Retina (tissue), 1 donor: ENCODE measurements at places on chromosomes 3 and 15.

DNA sequence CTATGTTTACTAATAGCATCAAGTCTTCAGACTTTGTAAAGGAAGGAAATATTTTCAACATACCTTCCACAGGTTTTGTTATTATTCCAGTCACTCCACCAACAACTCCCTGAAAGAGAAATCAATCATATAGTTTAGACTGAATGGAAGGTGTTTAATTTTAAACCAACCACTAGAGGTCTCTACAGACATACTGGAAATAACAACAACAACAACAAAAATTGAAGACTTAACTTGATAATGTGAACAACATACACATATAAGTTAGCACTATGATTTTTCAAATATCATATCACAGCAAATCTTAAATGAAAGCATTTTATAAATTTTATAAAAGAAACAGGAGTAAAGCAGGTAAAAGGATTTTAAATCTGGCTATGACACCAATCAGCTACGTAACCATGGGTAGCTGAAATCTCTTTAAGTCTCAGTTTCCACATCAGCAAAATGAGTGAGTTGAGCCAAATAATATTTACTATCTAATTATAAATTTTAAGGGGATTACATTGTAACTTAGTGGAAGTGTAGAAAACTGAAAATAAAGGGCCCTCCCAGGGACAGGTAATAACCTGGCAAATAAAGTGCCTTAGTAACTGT is 188.2 kb downstream of the VPS13C start:
- DNase-seq, result no peak

DNA sequence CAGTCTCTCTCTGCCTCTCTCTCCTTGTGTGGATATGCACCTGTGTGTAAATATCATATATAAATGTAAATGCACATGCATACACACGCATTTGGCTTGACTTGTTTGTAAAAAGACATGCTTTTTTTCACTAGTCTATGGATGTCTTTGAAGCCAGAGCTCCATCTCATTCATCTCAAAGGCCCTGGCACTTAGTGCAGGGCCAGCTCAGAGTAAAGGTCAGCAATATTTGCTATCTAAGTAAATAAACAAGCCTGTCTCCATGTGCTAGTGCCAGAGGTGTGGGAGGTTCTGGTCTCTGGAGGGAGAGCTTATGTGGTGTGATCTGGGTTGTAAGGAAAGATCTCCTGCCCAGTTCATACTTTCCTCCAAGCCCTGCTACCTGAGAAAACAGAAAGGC is 5.6 kb downstream of the CLSTN2 start:
- no peak for DNase-seq

GRCh38 chr15:90638963-90639362 is 78.2 kb upstream of the BLM start:
- DNase-seq, result no peak

- DNase-seq, result no peak
Measured at GRCh38 chr3:170741756-170742529, 128.1 kb downstream of the RPL22L1 start.

- no peak for DNase-seq
Measured at GRCh38 chr3:53129344-53129743, 891 bp downstream of the RFT1 start.

GRCh38 chr3:11480663-11481298 is 162.9 kb downstream of the VGLL4 start:
- no peak for DNase-seq

DNA sequence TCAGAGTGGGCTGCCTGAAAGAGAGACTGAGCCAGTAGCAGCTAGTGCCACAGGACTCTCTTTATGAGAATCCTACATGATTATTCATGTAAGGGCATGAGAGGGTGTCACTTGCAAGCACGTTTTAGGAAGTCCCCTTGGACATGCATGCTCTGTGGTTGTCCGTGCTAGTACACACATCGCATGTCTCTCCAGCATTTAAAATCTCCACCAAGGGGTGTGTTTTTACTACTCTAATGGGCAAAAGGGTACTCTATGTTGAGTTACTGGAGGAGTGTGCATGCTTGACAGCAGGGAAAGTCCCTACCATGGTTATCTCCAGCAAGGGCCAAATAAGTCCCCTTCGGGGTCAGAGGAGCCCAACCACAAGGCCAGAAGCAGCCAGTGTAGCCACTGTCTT is 70.7 kb downstream of the DCLK3 start:
- DNase-seq, result no peak

- DNase-seq, result peak; percentile 17
Measured at GRCh38 chr3:117059067-117059955, 349.7 kb downstream of the TUSC7 start.

- no peak for DNase-seq
Measured at GRCh38 chr3:58044691-58045483, 36.7 kb downstream of the FLNB start.

DNA sequence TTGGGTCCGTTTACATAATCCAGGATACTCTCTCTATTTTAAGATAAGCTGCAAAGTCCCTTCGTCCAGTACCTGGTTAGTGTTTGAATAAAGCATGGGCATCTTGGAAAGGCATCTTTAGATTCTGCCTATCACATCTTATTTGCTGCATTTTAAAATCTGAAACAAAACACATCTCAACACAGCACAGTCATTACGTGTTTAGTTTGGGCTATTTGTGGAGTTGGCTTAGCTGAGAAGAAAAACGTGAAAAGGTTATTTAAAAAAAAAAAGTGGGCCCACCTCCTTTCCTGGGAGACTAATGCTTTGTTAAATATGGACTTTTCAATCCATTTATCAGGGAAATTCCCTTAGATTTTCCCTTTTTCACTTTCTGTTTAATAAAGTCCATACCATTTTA is 174.5 kb upstream of the WNT5A start:
- no peak for DNase-seq

DNA sequence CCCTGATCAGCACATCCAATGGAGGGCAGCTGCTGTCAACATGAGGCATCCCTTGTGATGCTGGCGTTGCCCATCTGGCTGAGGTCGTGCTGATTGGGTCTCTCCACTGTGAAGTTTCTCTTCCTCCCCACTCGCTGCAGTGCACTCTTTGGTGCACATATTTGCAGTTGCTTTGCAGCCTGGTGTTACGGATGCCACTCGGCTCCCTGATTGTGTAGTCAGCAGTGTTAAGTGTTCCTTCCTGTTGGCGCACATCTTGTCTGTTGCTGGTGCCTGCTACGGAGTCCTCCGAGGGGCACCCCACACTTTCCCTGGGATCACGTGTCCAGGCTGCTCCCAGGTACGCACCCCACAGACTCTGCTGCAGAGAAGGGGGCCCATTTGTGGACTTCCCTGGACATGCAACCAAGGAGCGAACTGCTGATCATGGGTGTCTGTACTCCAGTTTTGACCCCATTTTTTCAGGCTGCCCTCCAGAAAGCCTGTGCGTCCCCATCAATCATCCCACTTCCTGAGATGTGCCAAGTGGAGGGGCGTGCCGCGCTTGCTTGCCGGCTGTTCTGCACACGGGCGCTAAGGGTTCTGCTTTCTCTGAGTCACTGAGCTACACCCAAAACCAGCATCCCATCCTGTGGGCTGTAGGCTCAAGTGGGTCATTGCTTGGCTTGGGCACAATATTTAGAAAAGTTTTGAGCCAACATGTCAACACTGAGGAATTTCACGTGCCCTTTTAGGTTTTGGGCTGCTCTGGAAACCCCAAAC is 98.6 kb downstream of the FBLN2 start:
- DNase-seq, result no peak

GRCh38 chr15:69664572-69665571 is 212.3 kb downstream of the RPLP1 start:
- DNase-seq, result peak; percentile 84

GRCh38 chr15:57045741-57046382 is 127.4 kb downstream of the TCF12 start:
- no peak for DNase-seq

DNA sequence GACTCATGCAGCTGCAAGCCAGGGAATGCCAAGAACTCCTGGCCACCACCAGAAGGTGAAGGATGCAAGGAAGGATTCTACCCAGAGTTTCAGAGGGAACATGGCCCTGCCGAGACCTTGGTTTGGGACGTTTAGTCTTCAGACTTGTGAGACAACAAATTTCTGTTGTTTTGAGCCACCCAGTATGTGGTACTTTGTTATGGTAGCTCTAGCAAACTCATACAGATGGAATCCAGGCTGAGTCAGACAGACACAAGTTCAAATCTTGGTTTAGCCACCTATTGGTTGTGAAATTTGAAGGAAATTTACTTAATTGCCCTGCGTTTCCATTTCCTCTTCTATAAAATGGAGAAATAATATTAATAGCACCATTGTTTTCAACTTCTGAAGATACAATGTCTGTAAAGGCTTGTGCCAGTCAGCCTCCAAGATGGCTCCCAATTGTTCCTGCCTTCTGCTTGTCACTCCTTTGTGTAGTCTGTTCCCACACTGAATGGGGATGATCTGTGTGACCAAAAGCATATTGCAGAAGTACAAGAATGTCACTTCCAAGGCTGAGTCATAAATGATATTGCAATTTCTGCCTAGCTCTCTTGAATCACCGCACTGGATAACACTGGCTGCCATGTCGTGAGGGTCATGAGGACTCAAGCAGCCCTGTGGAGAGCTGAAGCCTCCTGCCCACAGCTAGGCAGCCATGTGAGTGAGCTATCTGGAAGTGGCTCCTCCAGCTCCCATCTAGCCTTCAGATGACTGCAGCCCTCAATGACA is 223.5 kb upstream of the PROK2 start:
- DNase-seq, result no peak

GRCh38 chr15:99126131-99126588 is 21.3 kb downstream of the SYNM start:
- no peak for DNase-seq

DNA sequence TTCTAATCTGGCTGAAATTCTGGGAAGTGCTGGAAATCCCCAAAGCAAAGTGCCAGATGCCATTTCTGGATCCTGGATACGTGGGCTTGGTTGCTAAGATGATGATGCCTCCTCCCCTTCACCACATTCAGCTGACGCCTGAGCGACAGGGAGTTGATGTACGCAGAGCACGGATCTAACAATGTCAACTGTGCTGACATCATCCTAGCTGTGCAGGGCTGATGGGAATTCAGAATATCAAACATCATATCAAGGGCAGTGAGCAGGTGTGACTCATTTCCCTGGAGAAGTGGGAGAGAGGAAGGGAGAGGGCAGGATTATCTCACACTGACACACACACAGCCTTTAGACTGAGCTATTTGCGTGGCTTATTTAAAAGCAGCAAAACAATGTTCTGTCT is 92.6 kb upstream of the ZBTB20 start:
- peak; percentile 52 for DNase-seq

- no peak for DNase-seq
Measured at GRCh38 chr15:27065785-27066184, 94.8 kb downstream of the GABRG3 start.

DNA sequence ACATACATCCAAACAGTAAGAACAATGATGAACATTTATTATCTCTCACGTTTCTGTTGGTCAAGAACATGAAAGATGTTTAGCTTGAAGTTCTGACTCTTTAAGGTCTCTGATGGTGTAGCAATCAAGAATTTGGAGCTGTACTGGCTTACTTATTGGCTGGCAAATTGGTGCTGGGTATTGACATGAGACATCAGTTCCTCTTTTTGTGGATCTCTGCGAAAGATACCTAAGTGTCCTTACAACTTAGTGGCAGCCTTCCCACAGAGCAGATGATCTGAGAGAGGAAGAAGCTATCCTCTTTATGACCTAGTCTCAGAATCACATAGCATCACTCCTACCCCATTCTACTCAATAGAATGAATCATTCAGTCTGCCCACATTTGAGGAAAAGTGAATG is 309.8 kb upstream of the DCBLD2 start:
- no peak for DNase-seq

GRCh38 chr15:93333796-93334195 is 244.8 kb upstream of the RGMA start:
- no peak for DNase-seq

DNA sequence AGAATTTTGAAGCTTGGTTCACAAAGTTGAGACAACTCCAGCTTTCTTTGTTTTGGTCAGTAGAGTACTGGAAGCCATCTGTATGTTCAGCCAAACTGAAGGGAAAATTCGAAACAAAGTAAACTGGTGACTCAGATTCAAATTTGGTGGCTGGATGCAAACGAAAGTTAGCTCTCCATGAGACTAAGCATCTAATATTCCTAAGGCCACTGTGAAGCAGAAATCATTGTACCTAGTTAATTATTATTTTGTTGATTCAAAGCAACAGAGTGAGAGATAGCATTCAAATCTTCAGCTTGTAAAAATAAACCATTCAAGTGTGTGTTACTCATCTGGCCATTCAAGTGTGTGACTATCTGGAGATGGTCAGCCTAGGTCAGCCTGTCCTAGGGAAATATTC is 42.1 kb downstream of the NR2F2 start:
- DNase-seq, result no peak

GRCh38 chr3:120475722-120476377 is 25.1 kb upstream of the FSTL1 start:
- no peak for DNase-seq

- no peak for DNase-seq
Measured at GRCh38 chr15:67508407-67508806, 12.5 kb upstream of the C15orf61 start.

GRCh38 chr15:64854041-64854440 is 12.3 kb downstream of the PLEKHO2 start:
- DNase-seq, result no peak

GRCh38 chr15:59491062-59491461 is 53.1 kb downstream of the FAM81A start:
- no peak for DNase-seq

DNA sequence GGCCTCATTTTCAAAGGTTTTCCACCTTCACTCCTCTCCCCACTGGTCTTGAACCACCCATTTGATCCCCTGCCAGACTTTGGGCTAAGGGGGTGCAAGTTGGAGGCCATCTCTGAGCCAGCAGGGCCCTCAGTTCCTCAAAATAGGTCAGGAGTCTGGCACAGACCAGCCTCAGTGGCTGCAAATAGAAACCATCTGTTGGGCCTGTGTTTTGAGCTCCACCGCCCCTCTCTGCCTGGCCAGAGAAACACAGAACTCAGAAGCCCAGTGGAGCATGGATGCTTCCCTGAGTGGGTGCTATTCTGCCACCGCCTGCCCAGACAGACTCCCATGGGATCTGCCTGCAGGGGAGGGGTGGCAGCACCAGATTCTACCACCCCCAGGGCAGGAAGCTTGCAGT is 56.3 kb downstream of the CORO2B start:
- no peak for DNase-seq

- DNase-seq, result no peak
Measured at GRCh38 chr3:23738944-23739343, 66.8 kb upstream of the UBE2E1 start.

GRCh38 chr15:55133972-55134371 is 62.8 kb downstream of the RSL24D1 start:
- no peak for DNase-seq

DNA sequence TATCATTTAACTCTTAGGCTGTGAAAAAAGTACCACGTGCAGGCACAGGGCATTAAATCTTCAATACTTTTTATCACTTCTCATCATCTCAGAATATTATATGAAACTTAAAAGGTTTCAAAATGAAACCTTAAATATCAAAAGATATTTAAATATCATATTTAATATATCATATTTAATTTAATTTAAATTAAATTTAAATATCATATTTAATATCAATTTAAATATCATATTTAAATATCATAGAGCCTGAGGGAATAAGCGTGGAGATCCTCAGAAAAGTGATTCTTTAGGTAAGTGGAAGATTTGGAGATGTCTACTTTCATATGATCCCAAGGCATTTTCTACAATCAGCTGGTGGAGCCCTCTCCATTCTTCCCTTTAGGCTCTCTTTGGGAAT is 716.6 kb downstream of the OTOL1 start:
- no peak for DNase-seq
